ENCODE measurements at places on chromosomes 2 and 18.

DNA sequence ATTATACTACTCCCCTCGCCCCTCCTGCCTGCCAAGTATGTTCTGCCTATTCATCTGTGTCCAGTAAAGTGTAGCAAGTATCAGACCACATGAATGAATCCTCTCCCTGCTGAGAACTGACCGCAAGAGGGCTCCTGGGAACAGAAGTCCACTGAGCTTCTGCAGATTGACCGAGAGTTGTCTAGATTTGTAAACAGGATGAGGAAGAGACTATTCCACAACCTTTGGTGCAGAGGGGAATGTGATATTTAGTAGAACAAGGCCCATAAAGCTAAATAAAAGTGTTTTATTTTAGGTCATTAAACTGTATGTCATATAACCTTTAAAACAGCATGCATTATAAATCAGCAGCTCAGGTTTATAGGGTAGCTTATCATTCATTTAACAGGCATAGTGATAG lies 377.0 kb downstream of the DCC start:
- DNase-seq: no peak

DNA sequence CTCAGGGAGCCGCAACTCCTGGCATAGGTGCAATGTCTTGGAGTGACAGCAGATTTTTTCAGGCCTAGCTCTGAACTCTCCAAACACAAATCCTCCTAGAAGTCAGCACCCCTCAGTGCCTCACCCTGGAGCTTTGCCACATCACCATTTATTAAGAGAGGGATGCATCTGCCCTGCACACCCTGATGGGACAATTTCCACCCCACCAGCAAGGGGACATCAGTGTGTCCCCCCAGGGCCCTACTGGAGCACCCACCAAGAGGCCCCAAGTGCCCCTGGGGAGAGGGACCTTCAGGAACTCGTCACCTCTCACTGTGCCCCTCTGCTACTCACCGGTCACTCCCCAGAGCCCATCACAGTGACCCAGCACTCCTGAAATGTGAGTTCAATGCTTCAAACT lies 144.7 kb downstream of the NDUFA10 start:
- DNase-seq: no peak

DNA sequence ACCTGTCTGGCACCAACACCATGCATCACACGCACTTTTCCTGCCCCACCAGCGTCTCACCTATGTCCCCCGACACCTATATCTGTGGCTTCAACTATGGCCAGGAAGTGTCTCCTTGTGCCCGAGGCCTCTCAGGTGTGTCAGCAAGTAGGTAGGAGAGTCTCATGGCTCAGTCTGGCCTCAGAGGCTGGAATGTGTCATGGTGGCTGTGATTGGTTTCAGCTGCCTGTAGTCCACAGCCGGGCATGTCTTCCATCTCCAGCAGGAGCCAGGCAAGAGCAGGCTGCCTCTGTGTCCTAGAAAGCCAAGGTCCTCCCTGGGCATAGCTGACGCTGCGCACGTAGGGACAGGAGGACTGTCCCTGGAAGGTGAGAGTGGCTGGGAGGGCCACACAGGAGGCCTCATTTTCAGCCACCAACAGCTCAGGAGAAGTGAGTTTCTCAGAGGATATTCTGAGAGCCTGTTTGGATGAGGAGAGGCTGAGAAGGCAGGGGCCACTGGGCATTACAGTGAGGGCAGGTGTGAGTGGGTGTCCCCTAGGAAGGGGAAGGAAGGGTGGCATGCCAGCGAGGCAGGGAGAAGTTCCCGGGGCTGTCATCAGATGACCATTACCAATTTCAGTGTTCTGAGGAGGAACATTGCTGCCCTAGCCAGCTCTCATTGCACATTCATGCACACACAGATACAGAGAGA lies 47.2 kb downstream of the SDC1 start:
- no peak for DNase-seq

- DNase-seq: peak; percentile 78
Observed at GRCh38 chr18:44229693-44230108, 451.0 kb upstream of the SETBP1 start.

Data from hindlimb muscle (tissue), 1 donor.